Astrocyte (in vitro differentiated cells and primary cell): ENCODE measurements at places on chromosomes 7 and 10. TPM values are rescaled to one million over a fixed set of nuclear protein-coding genes. Genes with fewer than 3 reads are reported as not detected.

GRCh38 chr10:127013211-127013656, 108.0 kb downstream of the DOCK1 start:
- no peak for DNase-seq

The RNF32 gene
- total RNA-seq = 1.6 and 2.7 TPM in 2 replicates

GRCh38 chr10:128855618-128856428, 611.2 kb upstream of the MGMT start:
- DNase-seq = no peak

The GPRIN2 gene
- 2.2 and 3.0 TPM in 2 replicates for total RNA-seq

The CUTC gene
- total RNA-seq = 10.3 and 11.6 TPM in 2 replicates

The DLX6 gene
- 0.25 TPM in 1 of 2 replicates, not detected in the other for total RNA-seq

- no peak for DNase-seq
These were observed 29.2 kb downstream of the SORBS1 start for GRCh38 chr10:95531994-95532399.

GRCh38 chr10:113148901-113149300, 198.9 kb downstream of the TCF7L2 start:
- DNase-seq = no peak

GRCh38 chr10:89201345-89202032, 5.6 kb downstream of the CH25H start:
- no peak for DNase-seq

GRCh38 chr7:27068259-27068658, 27.5 kb downstream of the HOXA1 start:
- no peak for DNase-seq

DNA sequence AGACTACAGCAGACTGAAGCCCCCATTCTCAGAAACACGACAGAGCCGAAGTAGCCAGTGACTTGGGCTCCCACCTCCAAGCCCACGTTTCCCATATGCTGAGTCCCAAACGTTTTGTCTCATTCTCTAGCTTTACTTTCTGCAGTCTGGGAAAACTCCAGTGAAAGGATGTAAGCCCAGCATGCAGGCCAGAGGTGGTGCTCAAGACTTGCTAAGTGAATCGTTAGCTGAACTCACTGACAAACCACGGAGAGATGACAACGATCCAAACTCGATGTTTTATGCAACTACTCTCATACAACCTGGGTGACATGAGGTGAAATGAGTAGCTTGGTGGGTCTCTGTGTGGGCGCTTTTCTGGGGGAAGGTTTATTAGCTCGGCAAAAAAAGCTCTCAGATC, 731.8 kb downstream of the SUGCT start:
- peak; percentile 32 for DNase-seq

GRCh38 chr7:140557069-140557468, 77.8 kb upstream of the MKRN1 start:
- no peak for DNase-seq

The OR6V1 gene
- not detected in 2 replicates for total RNA-seq

DNA sequence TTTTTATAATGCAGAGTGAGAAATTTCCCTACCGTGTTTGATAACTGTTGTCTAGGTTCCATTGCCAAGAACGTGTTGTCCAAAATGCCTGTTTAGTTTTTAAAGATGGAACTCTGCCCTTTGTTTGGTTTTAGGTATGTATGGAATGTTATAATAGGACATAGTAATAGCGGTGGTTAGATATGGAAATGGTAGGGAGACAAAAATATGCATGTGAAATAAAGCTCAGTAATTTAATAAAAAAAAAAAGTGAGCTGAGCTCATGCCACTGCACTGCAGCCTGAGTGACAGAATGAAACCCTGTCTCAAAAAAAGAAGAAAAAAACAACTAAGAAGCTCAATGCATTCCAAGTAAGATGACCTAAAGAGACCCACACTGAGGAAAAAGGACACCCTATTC, 72.9 kb downstream of the ZNF783 start:
- DNase-seq = peak; percentile 10

- DNase-seq = no peak
These were observed 7.5 kb upstream of the KIFBP start for GRCh38 chr10:68981074-68981473.

DNA sequence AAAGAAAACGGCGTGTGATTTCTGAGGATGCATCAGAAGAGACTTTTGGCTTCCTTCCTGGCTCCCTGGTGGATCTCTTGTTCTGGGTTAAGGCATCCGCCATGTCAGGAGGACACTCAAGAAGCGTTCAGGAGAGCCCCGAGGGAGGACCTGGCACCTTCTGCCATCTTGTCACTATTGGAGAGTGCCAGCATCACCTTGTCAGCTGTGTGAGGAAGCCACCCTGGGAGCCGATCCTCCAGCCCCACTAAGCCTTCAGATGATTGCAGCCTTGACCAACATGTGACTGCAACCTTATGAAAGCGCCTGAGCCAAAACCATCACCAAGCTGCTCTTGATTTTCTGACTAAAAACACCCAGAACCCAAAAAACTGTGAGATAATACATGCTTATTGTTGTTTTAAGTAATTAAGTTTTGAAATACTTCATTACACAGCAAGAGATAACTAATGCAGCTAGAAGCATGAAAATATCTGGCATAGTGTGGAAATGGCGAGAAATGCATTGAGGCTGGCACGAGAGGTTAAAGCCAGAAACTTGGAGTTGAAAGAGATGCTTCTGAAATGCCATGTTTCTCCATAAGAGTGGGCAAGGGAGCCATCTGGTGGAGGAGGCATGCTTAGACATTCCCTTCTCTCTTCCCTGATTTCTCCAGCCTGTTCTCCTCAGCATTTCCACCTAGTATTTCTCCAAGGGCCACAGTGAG, 5.4 kb upstream of the ZFYVE27 start:
- DNase-seq = peak; percentile 44

DNA sequence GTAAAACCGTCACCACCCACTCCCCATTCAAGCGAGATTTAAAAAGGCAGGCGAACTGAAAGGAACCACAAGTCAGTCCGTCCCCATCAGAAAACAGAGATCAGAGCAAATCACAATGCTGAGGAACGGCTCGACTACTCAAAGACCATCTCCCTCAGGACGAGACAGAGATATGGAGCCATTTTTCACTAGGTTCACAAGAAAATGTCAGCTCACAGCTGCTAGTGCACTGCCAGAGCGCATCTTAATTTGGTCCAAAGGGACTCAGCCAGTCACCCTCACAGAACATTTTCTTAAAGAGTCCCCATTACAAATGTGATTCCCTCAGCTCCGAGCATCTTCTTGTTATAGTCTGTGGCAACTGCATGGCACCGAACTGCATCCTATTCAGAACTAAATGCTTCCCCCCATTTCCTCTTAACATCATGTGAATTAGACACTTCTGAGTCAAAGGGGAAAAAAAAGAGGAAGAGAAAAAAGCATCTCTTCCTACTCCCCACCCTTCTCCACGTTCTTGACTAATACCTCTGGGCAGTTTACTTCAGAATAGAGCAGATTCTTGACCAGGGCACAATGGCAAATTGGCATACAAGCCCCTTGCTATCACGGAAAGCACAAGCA, 683.9 kb downstream of the MAGI2 start:
- no peak for DNase-seq

DNA sequence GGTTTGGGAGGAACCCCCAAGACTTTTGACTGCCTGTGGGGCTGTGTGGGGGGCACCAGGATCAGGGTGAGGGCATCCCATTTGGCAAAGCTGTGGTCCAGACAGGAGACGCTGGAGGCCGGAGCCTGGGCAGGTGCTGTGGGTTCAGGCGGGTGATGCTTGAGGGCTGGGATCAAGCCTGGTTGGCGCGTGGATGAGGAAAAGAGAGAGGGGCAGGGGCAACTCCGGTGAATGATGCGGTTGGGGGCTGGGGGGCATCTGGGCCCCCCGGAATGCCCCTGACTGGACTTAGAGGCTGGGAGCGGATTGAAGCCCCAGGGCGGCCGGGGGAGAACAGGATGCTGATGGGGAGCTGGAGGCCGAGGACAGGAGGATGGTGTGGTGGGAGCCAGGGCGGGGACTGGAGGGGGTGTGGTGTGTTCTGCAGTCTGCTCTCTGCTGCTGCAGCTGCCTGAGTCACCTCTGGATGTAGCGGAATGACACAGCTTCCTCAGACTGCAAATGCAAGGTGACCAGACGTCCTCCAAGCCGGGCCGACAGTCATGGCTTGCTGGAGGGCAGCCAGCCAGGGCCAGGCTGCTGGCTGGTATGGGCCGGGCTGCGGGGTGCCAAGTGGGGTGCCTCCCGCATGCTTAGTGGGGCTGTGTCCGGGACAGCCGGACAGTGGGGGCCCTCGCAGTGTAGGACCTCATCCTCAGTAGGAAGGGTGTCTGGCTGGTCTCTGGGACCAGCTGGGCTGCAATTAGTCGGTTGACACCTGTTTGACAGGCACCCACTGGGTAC, 3.2 kb downstream of the MAFK start:
- DNase-seq = peak; percentile 89

DNA sequence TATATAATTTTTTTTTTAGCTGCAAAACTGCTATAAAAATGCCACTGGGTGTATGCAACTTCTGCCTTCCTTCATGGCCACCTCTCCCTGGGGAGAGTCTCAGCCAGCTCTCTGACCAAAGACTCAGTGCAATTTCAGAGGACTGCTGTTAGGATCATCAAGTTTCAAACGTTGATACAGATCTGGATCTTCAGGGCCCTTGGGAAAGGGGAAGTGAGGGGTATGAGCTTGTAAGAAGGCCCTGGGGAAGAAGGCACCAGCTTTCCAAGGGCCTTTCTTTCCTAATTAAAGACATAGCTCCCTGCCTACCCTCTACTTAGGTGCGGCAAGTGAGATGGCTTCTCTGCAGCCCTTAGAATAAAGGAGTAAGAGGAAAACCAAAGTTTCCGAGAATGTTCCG, 130.4 kb downstream of the CUL2 start:
- no peak for DNase-seq

DNA sequence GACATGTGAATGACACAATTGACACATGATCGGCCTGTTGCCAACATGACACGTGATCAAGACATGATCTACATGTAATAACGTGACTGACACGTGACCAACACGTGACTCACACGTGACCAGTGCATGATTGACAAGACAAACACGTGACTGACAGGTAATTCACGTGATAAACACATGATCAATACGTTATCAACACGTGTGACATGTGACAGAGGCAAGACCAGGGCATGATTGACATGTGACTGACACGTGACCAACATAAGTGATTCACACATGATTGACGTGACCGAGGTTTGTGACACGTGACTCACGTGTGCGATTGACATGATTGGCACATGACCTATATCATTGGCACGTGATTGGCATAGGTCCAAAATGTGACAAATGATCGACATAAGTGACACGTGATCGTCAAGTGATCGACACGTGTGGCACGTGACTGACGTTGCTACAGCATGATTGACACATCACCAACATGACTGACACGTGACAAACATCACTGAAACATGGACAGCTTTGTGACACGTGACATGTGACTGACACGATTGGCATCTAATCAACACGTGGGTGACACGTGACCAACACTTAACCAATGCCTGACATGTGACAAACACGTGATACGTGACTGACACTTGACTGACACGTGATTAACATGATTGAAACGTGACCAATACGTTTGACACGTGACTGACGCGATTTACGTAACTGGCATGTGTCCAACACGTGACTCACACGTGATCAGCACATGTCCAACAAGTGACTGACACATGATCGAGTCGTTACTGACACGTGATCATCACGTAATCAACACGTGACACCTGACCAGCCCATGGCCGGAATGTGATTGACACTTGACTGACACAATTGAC, 23.0 kb downstream of the CRPPA start:
- DNase-seq = peak; percentile 8

The FRAT2 gene
- total RNA-seq = 7.4 and 7.8 TPM in 2 replicates

The KCND2 gene
- 0.24 and 0.30 TPM in 2 replicates for total RNA-seq

- DNase-seq = no peak
These were observed 8.1 kb downstream of the DNAH11 start for GRCh38 chr7:21550821-21551531.

DNA sequence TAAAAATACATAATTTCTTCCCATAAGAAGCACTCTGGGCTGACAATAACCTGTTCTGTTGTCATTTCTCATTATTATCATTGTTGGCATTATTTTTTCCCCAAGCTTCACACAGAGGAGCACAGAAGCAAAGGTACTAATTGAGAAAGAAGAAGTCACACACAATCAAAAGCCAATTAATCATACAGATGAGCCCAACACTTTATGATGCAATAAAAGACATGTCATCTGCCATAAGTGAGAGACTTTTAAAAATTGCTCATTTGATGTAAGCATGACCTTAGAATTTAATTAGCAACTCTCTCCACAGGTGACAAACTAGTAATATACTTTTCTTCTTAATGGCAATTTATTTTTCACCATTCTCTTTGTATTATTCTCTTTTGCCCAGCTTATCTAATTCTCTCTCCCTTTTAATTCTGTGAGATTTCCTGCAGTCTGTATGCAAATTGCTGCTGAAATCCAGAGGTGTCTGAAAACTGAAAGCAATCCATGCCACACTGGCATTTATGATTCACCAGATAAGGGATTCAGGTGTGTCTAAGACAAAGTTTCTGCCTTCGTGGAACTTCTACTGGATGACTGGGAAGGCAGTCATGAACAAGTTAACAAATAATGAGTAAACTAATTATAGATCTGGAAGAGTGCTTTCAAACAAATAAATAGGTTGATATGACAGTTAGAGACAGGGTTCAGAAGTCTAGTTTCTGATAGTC, 203.5 kb downstream of the CHCHD3 start:
- no peak for DNase-seq

GRCh38 chr10:125049216-125049881, 107.4 kb downstream of the ZRANB1 start:
- no peak for DNase-seq

DNA sequence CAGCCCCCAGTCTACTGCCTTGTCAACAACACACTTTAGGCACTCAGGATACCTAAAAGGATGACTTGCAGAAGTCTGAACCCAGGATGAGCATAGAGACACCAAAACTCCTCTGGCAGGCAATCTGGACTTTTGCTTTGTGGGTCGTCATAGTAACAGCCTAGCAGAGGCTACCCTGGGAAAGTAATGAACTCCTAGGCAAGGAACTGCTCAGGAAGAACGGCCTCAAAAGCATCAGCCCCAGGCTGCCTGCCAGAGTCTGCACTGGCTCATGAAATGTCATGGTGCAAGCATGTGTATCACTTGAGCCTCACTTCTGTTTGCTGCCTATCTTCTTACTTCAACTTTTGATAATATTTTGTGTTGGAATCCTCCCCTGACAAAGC, 715.1 kb downstream of the GRID1 start:
- no peak for DNase-seq

DNA sequence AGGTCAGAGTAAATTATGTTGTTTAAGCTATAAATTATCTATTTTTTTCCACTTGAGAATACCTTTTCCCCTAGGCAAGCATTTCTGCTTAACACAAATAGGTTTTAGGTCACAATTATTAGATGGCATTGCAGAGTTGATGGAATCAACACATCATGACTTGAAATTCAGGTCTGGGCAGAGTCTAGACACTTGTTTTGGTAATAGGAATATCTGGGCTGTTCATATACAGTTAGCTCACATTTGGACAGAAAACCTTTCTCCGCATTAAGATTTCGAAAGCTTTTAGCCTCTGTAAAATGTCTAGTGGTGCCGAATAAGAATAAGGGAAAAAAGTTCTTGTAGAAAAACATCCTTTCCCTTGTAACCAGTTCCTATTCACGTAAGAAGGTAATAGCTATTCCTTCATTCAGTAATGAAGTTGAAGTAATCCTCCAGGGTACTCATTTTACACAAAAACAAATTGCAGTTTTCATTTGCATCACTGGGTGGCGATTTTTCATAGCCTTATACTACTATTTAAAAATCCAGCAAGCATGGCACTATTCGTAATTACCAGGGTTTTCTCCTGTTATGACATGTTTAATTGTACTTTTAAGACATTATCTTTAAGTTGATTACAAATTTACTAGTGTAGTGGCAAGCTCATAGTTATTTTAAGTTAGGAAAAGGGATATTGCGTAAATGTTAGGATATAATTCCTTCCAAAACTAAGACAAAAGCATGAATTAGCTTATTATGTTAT, 37.0 kb downstream of the RPA3 start:
- DNase-seq = peak; percentile 34

- DNase-seq = no peak
These were observed 205.3 kb downstream of the BUB3 start for GRCh38 chr10:123359539-123359938.
